ENCODE measurements at places on chromosomes 6 and 20. TPM values are rescaled to one million over a fixed set of nuclear protein-coding genes. Genes with fewer than 3 reads are reported as not detected.

DNA sequence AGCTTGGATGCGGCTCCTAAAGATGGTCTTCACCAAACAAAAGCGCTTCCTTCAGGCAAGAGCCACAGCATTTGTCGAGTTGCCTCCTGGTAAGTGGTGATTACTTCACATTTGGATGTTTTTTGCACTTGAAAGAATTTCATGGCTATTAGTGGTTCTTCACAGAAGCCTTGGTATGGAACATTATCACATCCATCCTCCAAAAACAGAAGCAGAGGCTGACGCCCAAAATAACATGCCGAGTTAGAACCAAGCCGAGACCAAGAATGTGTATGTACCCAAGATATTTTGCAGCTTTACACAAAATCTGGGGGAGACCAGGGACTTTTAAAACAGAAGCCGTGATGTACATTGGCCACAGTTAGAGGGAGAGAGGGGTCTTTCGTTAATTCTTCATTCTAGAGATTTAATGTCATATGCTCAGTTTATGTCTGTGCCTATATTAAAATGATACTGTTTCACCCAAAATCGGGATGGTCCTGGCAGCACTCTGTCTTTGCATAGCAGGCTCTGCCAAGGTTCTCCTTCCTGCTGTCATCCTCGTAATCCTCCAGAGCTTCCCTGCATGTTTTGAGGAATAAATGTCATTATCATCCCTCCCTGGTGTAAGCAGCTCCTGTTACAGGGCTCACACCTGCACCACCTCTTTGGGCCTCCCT lies 109.3 kb downstream of the TMEM242 start:
- no peak for DNase-seq

DNA sequence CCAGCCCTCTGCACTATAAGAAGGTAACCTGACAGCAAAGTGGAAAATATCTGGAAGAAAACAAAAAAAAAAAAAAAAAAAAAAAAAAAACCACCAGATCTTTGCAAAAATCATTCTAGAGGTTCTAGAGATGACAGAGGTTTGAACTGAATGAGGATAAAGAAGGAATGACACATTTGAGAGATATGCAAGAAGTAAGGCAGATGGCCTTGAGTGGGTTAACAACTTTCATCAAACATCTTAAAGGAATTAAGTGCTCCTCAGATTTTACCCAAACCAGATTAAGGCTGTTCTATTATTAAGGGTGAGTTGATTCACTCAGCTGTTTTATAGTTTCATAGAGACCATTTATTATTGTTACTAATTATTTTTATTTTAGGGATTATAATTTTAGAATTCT lies 62.0 kb downstream of the RSPO3 start:
- no peak for DNase-seq

DNA sequence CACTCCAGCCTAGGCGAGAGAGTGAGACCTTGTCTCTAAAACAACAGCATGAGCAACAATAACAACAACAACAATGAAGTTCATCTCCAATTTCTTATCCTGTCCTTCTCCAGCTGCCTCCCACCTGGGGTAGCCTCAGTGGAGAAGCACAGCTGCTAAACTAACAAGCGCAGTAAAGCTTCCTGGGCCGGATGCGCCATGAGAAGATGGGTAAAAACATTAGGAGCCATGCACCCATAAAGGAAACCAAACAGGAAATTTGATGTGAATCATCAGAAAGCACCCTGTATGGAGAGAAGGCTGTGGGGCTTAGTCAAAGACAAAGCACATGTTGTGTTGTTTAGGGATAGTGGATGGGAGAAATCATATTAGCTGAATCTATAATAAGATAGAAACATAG lies 61.1 kb upstream of the CCN6 start:
- peak; percentile 58 for DNase-seq

The PHACTR3 gene
- total RNA-seq, result not detected

- no peak for DNase-seq
Observed at GRCh38 chr20:23601715-23602114, 4.0 kb downstream of the CST9 start.

- peak; percentile 74 for DNase-seq
Observed at GRCh38 chr20:57092112-57092899, 174.1 kb downstream of the BMP7 start.

DNA sequence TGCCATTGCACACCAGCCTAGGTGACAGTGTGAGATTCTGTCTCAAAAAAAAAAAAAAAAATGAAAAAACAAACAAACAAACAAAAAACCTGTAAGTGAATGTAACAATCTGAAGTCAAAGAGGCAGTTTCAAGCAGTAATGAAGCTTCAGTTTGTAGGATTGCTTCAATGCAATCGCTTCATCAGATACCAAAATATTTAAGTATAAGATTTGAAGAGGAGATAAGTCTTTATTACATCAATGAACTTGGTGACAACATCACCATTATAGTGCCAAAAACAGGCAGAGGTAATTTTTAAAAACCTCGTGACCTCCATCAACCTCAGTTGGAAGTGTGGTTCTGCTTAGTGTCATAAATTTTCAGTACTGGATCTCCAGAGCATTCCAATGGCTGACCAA lies 74.7 kb downstream of the MYLK4 start:
- DNase-seq, result no peak

DNA sequence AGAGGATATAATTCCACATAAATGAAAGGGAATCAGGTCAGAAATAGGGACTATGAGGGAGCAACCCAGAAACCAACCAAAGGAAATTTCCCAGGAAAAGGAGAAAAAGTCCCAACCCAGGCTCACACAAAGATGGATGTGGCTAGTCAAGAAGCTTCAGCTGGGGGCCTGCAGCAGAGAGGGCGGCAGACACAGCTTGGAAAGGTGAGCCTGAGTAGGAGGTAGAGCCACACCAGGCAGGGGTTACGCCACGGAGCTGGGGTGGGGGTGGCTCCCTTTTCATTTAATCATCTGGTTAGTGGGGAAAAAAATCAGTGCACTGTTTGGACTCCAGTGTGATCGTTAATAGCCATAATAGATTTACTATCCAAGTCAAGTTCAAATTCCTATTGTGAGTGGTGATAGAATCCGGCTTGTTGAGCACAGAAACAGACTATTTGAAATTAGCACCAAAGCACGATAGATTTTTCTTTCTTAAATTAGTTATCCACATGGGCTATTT lies 220.6 kb downstream of the TPBG start:
- DNase-seq, result no peak

The TNF gene
- total RNA-seq, result 55.0 TPM

DNA sequence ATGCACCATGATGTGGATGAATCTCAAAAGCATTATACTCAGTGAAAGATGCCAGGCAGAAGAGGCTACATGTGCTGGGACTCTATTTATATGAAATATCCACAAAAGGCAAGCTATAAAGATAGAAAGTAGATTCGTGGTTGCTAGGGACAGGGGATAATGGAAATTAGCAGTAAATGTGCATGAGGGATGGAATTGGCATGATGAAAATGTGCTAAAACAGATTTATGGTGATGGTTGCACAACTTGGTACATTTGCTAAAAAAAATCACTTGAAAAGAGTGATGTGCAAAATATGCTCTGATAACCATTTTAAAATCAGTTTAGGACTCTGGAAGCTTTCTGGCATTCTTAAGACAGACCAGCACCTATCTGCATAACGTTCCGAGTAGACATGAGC lies 61.6 kb downstream of the ALDH8A1 start:
- DNase-seq, result no peak

DNA sequence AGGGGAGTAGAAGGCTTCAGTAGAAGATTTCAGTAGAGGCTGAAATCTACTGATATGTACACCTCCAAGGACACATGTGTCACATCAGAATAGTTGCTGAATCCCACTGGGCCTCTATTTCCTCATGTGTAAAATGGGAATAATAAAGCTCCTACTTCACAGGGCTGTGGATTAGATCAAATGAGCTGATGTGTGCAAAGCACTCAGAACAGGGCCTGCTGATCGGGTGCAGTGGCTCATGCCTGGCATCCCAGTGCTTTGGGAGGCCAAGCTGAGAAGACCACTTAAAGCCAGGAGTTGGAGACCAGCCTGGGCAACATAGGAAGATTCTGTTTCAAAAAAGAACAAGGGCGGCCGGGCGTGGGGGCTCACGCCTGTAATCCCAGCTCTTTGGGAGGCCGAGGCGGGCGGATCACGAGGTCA lies 8.1 kb upstream of the AP5S1 start:
- no peak for DNase-seq

DNA sequence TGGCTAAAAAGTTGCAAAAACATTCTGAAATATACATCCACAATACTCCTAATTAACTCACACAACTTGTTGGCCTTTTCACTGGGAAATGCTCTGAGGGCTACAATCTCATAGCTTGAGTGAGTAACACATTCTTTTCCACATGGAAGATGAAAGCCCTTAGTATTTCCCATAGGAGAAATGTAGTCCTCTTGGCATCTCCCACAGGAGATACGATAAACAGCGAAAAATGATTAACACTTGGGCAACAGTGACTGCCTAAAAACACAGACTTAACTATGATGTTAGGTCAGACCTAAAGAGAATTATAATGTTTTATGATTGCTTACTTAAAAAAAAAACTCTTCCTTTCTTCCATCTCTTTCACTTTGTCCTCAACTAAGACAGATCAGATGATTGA lies 9.0 kb downstream of the MYLK4 start:
- DNase-seq, result no peak

The GRM1 gene
- total RNA-seq, result not detected

GRCh38 chr6:89087881-89088280 lies 7.3 kb downstream of the PNRC1 start:
- no peak for DNase-seq

DNA sequence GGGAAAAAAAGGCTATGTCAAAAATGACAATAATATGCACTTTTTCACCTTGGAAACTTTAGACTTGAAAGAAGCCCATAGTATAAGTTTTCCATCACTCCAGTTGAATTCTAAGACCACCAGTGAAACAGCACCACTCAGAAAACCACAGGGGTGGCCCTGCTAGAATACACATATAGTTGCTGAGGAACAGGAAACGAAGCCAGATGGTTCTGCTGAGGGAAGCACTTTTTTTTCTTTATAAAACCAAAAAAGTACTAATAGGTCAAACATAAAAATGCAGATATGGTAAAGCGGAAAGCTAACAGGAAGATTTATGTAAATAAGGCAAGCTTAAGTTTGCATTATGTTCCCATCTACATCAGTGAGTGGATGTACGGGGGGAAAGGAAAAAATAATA lies 303.9 kb downstream of the FOXC1 start:
- no peak for DNase-seq

The PDE10A gene
- not detected for total RNA-seq

- DNase-seq, result no peak
Observed at GRCh38 chr6:111267764-111268333, 180.5 kb downstream of the SLC16A10 start.

DNA sequence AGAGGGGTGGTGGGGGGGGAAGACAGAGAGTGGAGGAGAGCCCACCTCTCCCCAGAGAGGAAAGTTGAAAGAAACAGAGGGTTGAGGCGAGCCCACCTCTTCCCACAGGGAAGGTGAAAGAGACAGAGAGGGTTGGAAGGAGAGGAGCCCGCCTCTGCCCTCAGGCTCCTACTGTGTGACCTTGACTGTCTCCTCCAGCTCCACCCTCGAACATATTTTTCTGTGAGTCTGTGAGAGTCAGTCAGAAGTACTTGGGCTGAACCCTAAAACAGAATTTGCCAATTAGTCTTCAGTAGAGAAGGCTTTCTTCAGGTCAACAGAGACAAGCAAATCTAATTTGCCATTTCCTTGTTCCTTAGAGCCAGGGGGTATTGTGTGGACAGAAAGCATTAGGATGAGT lies 153.7 kb upstream of the SNX9 start:
- no peak for DNase-seq

GRCh38 chr6:107819964-107820337 lies 4.2 kb downstream of the SCML4 start:
- peak; percentile 71 for DNase-seq

The SLC32A1 gene
- not detected for total RNA-seq

The CRISP3 gene
- total RNA-seq, result not detected

DNA sequence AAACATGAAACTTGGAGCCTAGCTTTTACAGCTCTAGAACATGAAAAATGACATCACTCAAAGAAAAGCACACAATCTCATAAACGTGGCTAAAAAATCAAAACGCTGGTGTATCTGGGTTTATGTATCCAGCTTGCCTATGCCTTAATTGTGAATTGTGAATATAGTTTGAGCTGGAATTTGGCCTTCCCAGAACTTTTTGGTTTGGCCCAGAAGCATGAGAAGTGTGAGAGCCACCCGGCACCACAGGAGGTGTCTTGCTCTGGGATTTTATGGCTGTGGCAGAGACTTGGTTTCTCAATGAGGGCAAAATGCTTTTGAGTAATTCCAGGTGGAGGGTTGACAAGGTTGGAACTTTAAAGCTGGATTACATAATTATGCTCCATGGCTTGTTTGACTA lies 69.2 kb downstream of the TIAM2 start:
- no peak for DNase-seq

DNA sequence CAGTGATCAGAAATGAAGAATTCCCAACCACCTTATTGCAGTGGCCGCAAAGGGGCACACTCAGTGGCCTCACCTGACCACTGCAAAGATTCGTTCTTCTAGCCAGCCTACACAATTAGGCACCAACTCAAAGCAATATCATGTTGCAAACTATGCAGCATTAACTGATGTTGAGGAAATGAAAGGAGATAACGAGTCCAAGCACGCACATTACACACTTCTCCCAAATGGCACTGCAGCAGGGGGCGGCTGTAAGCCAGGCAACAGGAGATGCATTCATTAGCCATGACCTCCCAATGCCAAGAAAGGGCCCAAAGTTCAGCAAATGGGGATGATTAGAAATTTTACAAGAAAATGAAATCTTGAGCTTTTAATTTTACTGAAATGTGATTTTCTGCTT lies 39.3 kb downstream of the ATXN1 start:
- no peak for DNase-seq

DNA sequence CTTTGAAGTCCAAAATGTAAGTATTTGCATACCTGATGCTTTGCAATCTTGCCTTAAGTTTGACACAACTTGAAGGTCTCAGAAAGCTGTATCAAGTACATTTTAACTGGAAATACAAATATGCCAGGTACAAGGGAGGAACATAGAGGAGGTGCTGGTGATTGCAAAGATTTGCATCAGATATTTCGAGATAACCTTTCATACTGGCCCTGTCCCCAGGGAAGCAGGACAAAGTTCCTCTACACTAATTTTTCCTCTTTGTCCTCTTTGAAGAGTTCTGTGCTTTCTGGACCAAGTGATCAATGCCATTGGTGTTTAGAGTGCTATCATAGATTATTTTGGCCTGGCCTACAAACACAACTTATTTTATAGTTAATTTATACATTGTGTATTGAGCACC lies 686.1 kb downstream of the HACE1 start:
- DNase-seq, result no peak

- DNase-seq, result no peak
Observed at GRCh38 chr6:138811866-138812265, 16.0 kb downstream of the ECT2L start.

DNA sequence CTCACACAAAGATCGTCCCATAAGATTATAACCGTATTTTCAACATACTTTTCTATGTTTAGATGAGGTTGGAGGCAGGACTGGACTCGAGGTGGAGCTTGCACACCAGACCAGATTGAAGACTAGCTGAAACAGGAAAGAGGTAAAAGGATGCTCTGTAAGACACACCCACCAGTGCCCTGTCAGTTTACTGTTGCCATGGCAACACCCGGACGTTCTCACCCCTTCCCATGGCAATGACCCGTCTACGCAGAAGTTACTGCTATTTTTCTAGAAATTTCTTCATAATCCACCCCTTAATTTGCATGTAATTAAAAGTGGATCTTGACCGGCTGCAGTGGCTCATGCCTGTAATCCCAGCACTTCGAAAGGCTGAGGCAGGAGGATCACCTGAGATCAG lies 13.6 kb upstream of the SRSF6 start:
- no peak for DNase-seq

The PACSIN1 gene
- total RNA-seq, result 1.4 TPM

Measured in activated CD8-positive, alpha-beta T cell treated with anti-CD3 and anti-CD28 coated beads, Interleukin-2, amount 10 ng/mL, durations not matched to agents 7 days and 5 days (primary cell).